ENCODE measurements at places on chromosomes 5 and 9. TPM values are rescaled to one million over a fixed set of nuclear protein-coding genes. Genes with fewer than 3 reads are reported as not detected.

The LHX2 gene
- 0.18 TPM for total RNA-seq

The SREK1IP1 gene
- total RNA-seq: 7.4 TPM

The MCTP1 gene
- total RNA-seq: 15.9 TPM

The PLPP7 gene
- total RNA-seq: not detected

The PRRT1B gene
- not detected for total RNA-seq

- H3K4me1 ChIP-seq: no peaks in the 10 kb centered on the region
- no peaks in the 10 kb centered on the region for H3K36me3 ChIP-seq
- H3K27me3 ChIP-seq: peaks cover 15% of the 10 kb centered on the region
- no peak overlapping the region for H3K27ac ChIP-seq
Observed at GRCh38 chr9:138063785-138064184, 186.2 kb downstream of the CACNA1B start.

- no peak overlapping the region for H3K4me3 ChIP-seq
- no peaks in the 10 kb centered on the region for H3K27me3 ChIP-seq
- no peak for DNase-seq
- peak overlapping the region; percentile 49 for H3K27ac ChIP-seq
Observed at GRCh38 chr5:33806738-33807442, 84.9 kb downstream of the ADAMTS12 start.

DNA sequence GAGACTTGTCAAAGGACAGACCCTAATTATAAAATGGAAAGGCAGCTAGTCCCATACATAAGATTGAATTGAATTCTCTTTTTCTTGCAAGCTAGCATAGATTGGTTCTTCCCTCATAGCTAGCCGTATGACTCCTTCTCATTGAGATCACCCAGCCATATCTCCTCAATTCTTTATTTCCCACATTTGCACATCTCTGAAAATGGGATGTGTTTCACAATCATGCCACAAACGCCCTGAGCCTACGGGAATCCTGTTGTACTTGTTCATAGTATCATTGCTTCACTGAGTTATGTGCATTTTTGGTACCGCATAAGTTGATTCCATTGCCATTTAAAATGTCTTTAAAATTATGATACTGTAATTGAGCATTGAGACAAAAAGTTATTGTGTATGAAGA lies 90.5 kb downstream of the PCSK1 start:
- H3K27ac ChIP-seq: no peak overlapping the region
- H3K36me3 ChIP-seq: no peaks in the 10 kb centered on the region
- no peak for DNase-seq
- H3K27me3 ChIP-seq: no peaks in the 10 kb centered on the region

DNA sequence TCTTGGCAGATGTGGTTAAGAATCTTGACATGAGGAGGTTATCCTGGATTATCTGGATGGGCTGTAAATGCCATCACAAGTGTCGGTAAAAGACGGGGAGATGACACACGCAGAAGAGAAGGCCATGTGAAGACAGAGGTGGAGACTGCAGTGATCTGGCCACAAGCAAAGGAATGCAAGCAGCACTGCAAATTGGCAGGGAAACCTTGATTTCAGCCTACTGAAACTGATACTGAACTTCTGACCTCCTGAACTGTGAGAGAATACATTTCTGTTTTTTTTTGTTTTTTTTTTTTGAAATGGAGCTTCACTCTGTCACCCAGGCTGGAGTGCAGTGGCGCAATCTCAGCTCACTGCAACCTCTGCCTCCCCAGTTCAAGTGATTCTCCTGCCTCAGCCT lies 92.4 kb upstream of the NFIL3 start:
- peaks cover 9% of the 10 kb centered on the region for H3K4me1 ChIP-seq
- no peak overlapping the region for H3K27ac ChIP-seq
- H3K36me3 ChIP-seq: no peaks in the 10 kb centered on the region

DNA sequence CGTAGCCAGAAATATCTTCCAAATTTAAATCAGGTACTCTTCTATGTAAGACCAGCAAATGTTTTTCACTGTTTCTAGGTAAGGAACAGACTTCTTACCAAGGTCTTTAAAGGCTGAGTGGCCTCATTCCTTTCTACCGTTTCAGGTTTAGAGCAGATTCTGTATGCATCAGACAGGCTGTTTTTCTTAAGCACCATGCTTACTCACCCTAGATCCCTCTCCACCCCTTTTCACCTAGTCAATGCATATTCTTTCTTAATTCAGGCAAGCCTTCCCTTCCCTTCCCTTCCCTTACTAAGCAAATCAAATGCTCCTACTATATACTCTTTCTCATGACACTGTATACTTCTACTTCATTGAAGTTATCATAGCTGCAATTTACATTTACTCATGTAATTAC lies 70.7 kb downstream of the RFX3 start:
- H3K27ac ChIP-seq: no peak overlapping the region
- H3K27me3 ChIP-seq: no peaks in the 10 kb centered on the region

DNA sequence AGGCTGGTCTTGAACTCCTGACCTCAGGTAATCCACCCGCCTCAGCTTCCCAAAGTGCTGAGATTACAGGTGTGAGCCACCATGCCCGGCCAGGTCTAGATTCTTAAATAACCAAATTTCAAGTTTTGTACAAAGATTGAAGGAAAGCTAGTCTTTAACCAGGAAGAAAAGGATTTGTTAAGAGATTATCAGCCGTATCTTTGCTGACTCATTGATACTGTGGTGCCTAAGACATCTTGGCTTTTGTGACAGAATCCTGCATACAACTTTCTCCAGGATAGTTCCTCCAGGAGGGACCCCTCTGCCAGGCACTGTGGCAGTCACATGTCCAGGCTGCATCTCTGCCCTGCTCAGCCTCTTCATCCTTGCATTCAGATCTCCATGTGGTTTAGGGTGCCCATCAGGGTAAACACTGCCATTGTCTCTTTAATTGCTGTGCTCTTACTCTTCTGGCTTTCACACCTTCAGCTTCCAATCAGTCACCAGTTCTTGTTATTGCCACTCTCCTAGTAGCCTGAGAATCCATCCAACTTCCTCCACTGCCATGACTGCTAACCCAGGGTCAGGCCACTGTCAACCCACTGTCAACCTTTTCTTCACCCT lies 10.0 kb downstream of the MAP3K1 start:
- no peak overlapping the region for H3K27ac ChIP-seq
- H3K4me3 ChIP-seq: no peak overlapping the region
- H3K27me3 ChIP-seq: no peaks in the 10 kb centered on the region
- no peak for DNase-seq
- 0 out of 2 replicates have a peak, but pooled peaks cover 3% of the 10 kb centered on the region for H3K36me3 ChIP-seq

DNA sequence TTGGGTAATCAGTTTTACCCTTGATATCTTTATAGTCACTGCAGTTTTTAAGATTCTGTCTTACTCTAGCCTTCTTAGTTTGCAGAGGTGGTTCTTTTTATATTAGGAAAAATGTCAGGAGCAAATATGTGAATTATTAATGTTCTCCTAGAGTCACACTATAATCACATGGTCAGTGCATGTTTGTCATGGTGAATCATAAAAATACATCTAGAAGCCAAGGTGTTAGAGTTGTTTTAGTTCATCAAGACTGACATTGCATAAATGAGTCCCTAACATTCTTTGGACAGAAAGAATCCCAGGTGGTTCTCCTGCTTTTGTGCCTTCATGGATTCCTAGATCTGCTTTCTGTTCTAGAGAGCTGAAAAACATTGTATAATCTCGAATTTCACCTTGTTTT lies 22.9 kb downstream of the ATG10 start:
- H3K4me1 ChIP-seq: no peaks in the 10 kb centered on the region
- no peak for DNase-seq
- H3K36me3 ChIP-seq: peaks cover 11% of the 10 kb centered on the region
- no peak overlapping the region for H3K4me3 ChIP-seq
- no peaks in the 10 kb centered on the region for H3K27me3 ChIP-seq

- H3K36me3 ChIP-seq: no peaks in the 10 kb centered on the region
- no peak overlapping the region for H3K4me3 ChIP-seq
- no peak for DNase-seq
- no peaks in the 10 kb centered on the region for H3K4me1 ChIP-seq
- no peaks in the 10 kb centered on the region for H3K27me3 ChIP-seq
Observed at GRCh38 chr9:11618241-11618805, 1005.5 kb upstream of the PTPRD start.
